ENCODE measurements at places on chromosomes 5 and 9.

DNA sequence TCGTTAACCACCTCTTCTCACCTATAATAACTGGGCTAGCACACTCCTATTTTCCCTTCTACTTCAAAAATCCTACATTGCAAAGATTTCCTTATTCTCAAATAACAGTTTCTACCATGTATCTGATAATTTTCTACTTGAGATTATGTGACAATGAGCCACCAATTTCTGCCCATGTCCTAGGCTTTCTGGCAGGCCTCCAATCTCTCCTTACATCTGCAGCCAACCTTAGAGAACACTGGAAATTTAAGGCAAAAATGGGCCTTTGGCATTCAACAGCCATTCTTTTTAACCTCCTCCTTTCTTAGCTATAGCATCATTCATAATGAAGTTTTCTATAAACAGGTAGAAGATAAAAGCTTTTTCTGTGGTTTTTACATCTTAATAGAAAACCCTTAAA is 225.1 kb downstream of the ARRDC3 start:
- no peak for DNase-seq

DNA sequence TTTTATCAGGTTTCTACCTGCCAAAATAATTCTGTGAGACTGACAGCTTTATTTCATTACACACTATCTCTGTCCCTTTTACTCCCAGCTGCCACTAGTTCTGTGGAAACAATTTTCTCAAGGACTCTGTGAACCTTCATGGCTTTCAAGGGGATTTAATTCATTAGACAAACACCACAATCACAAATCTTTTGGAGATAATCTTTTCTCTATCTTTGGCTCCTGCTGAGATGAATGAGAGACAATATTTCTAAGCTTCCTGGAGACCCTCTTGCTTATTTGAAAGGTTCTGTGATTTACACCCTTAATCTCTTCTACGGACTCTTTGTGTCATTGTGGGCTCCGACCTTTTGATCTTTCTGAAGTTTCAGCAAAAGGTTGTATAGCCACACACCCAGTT is 222.6 kb downstream of the PRDM9 start:
- DNase-seq = no peak

DNA sequence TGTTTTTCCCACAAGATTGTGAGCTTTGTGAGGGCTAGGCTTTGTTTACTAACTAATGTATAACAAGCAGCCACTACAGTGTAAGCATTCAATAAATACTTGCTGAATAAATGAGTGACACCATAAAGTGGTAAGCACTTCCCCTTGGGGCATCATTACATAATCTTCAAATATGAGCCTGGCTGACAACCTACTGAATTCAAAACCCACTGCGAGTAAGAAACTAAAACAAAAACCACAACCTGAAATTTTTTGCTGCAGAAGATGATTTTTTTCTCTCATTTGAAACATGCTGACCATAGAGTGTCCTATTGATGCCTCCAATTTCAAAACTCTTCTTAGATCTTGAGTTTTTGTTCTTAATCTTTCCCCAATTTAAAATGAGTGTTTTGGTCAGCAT is 331.3 kb upstream of the CCNG1 start:
- DNase-seq = no peak

DNA sequence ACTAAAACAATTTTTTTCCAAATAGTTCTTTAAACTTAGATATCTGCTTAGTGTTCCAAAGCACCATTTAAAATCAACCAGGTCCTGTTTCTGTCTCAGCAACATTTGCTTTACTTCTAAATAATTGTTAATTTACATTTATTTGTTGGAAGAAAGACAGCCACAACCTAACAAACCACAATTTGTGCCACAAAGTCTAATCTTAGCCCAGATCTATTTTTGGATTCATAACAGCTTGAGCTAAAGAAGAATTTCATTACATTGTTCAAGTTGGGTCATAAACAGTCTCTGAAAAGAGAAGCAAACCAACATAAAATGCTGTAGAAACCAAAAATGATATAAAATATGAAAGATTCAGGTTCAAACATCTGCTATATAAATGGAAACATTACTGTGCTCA is 24.4 kb downstream of the MLLT3 start:
- DNase-seq = no peak

DNA sequence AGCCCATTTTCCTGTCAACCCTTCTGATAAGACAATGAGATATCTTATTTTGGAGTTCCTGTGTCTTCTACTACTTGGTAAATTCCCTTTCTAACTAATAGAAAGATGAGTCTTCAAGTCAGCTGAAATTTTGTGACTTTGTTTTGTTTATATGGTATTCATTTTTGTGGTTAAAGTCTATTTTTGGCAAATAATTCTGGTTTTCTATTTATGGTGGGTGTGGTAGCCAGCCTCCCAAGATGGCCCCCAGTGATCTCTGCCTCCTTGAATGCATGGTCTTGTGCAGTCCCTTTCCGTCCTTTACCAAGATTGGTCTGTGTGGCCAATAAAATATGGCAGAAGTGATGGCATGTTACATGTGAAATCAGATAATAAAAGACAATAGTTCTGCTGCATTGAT is 91.5 kb downstream of the NR3C1 start:
- no peak for DNase-seq

- no peak for DNase-seq
Measured at GRCh38 chr9:89372230-89372816, 54.0 kb downstream of the SECISBP2 start.

GRCh38 chr9:5326893-5327548 is 12.7 kb downstream of the RLN1 start:
- no peak for DNase-seq

DNA sequence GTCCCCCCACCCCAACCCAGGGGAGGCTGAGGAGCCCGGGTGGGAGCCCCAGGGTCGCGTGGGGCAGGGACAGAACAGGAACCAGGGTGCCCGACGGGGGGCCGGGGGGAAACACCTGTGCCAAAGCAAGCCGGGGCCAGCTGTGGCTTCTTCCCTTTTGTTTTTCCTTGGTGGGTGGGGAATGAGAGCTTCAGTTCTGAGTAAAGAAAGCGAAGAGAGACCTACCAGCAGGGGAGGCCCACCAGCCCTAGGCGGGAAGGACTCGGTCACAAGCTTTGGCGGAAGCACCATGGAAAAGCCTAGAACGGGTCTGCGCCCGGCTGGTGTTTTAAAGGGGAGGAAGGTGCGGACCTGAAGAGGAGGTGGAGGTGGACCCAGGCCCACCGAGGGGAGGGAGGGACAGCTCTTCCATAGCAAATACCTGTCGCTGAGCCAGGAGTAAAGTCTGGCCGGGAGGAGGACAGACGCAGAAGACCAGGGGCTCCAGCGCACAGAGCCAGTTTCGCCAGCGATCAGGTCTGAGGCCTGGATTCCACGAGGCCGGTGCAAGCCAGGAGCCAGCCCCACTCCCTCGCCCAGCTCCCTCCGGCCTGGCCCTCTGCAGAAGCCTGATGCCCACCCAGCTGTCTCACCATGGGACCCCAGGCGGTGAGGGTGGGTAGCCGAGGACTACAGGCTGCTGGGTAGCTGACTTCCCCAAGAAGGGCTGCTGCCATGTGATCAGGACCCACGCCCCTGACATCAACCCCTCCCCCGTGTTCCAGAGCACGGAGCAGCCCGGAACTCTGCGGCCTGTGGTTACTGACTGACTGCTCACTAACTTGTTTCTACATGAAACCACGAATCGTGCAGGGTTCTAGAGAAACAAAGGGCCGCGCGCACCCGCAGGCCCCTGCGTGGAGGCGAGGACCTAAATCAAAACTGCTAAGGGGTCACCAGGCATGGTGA is 849 bp upstream of the MGAT1 start:
- no peak for DNase-seq

GRCh38 chr9:89367726-89368437 is 49.6 kb downstream of the SECISBP2 start:
- no peak for DNase-seq

- no peak for DNase-seq
Measured at GRCh38 chr5:1182633-1183423, 18.6 kb upstream of the SLC6A19 start.

DNA sequence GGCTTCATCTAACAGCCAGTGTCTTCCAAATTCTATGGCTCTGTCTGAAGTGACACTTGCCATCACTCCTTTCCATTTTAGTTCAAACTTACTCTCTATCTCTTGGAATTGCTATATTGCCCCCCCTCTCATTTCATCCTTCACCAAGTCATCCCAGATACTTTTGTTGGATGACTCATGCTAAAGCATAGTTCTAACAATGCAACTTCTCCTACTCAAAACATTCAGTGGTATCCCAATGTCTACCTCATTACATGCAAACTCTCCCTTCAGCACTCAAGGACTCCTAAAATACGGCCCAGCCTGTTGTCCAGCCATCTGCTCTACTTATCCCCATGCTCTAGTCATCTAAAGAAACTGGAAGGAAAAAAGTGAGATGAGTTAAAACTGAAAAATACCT is 171.6 kb downstream of the RASEF start:
- no peak for DNase-seq

GRCh38 chr9:87729246-87729645 is 3.3 kb downstream of the CTSL start:
- no peak for DNase-seq

- no peak for DNase-seq
Measured at GRCh38 chr9:27198190-27198589, 89.2 kb downstream of the TEK start.

GRCh38 chr5:172131690-172132089 is 56.3 kb downstream of the STK10 start:
- no peak for DNase-seq

GRCh38 chr5:3349704-3350565 is 245.7 kb upstream of the IRX1 start:
- no peak for DNase-seq

DNA sequence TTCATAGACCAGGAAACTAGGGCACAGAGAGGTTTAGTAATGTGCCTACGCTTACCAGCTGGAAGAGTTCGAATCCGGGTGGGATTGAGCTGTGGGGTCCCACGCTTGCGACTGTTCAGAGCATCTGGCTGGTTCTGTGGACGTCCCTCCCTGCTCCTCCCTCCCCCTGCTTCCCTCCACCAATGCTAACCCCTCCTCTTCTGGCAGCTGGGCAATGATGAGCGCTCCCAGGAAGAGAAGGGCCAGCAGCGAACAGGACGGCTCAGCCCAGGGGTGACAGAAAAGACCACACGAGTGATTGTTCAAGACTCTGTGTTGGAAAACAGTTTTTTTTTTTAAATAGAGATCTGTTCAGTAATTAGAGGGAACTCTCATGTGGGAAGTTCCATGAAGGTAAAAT is 6.9 kb downstream of the FAM163B start:
- DNase-seq = no peak

DNA sequence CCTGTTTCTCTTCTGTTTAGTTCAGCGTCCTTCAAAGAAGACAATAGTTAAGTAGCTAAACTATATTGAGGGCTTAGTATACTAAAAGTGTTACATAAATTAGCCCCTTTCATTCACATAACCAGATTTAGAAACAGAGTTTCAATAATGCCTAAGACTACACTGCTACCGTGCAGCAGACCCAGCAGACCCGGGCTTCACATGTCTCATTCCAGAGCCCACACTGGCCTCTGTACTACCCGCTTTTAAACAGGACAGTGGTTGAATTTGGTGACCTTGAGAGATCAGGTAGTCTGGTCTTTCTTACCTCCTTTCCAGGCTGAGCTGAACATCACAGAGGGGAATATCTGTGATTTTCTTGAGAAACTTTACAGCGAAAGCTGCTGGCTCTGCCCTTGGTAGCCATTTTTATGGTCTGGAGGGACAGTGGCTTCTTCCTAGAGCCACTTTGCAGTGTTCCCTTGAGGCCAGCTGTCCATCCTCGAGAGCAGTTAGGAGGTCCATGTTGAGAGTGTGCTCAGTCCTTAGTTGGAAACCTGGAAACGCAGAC is 56.5 kb downstream of the SLC22A5 start:
- no peak for DNase-seq

GRCh38 chr5:88872971-88873370 is 10.0 kb downstream of the MEF2C start:
- DNase-seq = no peak

- no peak for DNase-seq
Measured at GRCh38 chr5:60851626-60852025, 7.6 kb upstream of the ELOVL7 start.

- DNase-seq = no peak
Measured at GRCh38 chr5:87114631-87115030, 153.1 kb upstream of the RASA1 start.

GRCh38 chr5:68007451-68007850 is 208.1 kb upstream of the PIK3R1 start:
- no peak for DNase-seq

GRCh38 chr5:14414007-14414406 is 167.6 kb upstream of the OTULINL start:
- no peak for DNase-seq

DNA sequence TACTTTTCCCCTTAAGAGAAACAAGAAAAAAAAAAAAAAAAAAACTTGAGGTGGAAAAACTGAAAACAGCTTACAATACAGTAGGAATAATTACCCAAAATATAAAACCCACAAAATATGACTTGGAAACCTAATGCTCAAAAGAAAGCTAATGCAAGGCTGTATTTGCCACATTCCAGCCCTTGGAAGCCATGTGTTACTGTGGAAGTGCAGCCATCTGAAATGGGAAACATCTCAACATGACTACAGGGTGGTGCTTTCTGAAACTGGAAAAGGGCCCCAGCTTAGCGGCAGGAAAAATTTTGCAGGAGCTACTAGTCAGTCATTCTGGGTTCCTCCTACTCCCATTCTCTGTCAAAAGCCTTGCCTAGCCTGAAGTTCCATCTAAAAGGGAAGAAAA is 20.4 kb downstream of the CDK5RAP2 start:
- no peak for DNase-seq

DNA sequence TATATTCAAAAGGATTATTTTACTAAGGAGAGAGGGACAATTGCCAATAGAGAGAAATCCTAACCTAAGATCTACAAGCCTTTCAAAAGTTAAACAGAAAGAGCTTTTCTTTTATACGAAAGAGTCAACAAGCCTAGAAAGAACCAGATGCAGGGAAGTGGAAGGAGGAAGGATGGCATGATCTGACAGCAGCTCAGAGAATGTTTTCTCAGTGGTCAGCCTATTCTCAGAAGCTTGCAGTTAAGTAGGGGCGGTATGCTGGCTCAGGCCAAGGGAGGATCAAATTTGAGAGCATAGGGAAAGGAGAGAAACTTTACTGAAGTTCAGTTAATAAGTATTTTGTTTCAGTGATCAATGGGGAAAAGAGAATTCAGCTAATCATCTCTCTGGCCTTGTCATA is 88.0 kb upstream of the FTMT start:
- DNase-seq = no peak

DNA sequence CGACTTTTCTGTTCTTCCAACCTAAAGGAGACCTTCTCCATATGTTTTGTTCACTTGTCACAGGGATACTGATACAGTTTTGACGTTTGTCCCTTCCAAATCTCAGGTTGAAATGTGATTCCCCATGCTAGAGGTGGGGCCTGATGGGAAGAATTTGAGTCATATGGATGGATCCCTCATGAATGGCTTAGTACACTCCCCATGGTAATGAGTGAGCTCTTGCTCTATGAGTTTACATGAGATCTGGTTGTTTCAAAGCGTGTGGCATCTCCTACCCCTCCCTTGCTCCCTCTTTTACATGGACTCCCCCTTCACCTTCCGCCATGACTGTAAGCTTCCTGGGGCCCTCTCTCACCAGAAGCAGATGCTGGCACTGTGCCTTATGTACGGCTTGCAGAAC is 6.9 kb downstream of the PIP5K1B start:
- DNase-seq = no peak

Measured in NCI-H1048 (cell line).